ENCODE measurements at places on chromosomes 6 and 20.

GRCh38 chr6:93964321-93964720 is 545.0 kb upstream of the EPHA7 start:
- DNase-seq, result no peak

- DNase-seq, result no peak
Observed at GRCh38 chr6:130846501-130846900, 19.3 kb downstream of the SMLR1 start.

DNA sequence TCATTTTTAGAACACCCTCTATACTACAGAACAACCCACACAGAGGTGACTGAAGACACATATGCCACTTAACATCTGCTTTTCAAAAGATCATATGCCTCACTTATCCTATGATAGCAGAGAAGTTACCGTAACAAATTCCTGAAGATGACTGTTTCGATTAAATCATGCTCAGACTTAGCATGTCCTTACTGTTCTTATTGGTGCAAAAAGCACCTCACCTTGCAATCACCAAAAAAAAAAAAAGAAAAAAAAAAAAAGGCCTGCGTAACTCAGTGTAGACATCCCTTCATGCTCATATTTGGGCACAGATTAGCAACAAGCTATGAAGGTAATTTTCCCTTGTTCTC is 17.7 kb upstream of the DST start:
- no peak for DNase-seq

GRCh38 chr6:75205776-75206575 is at the start of gene COL12A1:
TSS of gene COL12A1 (minus strand) at chr6:75206053. CDS start at chr6:75202792, 3,261 bp downstream.
- DNase-seq, result no peak

- no peak for DNase-seq
Observed at GRCh38 chr6:136510782-136511181, 39.4 kb downstream of the MAP7 start.
